AG04450 (cell line): ENCODE measurements at places on chromosomes 4 and X.

- DNase-seq, result peak; percentile 60
Measured at GRCh38 chr4:122783301-122784215, 43.1 kb upstream of the FGF2 start.

DNA sequence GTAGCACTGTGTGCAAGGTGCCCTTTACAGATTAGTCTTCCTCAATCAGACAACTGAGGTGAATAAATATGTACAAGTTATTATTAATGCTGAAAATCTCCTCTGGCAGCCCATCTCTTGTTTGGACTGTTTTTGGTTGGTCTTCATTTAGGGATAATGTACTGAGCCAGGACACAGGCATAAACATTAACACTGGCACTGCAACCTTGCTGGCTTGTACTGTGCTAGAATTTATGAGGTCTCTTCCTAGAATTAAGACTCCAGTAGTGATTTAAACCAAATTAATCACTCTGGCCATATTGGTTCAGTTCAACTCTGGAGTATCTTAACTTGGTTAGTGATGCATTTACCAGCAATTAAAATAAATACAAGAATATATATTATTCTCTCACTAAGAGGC is 244.7 kb upstream of the GK2 start:
- DNase-seq, result no peak

DNA sequence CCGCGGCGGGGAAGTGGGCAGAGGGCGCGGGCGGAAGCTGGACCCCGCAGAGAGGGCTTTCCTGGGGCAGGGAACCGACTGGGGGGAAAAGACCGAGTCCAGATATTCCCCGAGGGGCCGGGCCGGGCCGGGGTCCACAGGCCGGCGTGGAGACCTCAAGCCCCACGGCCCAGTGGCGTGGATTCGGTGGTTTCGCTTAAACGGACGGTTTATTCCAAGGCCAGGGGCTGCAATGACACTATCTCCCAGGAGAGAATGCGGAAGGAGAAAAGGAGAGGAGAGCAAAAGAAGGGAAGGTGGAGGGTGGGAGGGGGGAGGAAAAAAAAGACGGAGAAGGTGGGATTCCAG is 10.8 kb downstream of the ARX start:
- DNase-seq, result no peak

DNA sequence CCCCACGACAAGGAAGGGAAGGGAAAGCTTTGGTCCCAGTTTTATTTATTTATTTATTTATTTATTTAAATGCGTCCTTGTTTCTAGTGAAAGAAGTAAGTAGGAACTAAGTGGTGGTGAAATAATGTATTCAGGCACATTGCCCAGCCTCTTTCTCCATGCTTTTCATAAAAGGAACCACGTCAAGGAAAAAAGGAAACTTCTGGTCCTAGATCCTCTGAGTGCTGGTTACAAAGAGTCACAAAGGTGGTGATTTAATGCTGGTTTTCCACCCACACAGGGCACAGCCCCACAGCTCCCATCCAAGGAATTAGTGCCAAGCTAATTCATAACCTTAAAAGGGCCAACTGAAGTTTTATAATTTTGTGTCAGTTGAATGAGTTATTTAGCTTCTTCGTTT is 206.6 kb upstream of the GYPA start:
- no peak for DNase-seq

- DNase-seq, result no peak
Measured at GRCh38 chr4:140249351-140249750, 95.4 kb upstream of the MAML3 start.

- no peak for DNase-seq
Measured at GRCh38 chrX:38332505-38332904, 5.2 kb upstream of the RPGR start.

DNA sequence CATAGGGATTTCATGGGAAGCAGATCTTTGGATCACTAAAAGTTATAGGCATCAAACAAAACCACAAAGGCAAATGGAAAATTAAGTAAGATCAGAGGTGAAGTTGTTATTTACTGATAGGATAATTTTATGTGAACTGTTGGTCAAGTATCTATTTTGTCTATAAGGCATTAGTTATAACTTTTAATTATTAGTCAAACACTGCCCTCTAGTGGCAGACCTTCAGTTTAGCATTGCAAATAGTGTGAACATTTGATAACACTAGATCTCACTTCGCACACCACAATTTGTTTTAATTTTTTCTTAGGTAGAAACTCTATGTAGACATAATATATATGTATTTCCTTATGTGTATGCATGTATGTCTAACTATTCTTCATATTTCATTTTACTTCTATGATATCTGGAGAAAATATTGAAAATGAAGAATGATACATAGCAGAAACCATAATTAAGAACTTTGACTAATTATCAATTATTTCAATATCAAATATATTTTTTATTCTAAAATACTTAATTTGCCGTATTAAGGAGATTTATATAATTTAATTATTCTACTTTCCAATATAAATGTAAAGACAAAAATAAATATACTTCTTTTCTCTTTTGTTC is 214.5 kb upstream of the TACR3 start:
- peak; percentile 1 for DNase-seq

GRCh38 chr4:53592686-53593501 is 1.6 kb upstream of the LNX1 start:
- DNase-seq, result no peak

DNA sequence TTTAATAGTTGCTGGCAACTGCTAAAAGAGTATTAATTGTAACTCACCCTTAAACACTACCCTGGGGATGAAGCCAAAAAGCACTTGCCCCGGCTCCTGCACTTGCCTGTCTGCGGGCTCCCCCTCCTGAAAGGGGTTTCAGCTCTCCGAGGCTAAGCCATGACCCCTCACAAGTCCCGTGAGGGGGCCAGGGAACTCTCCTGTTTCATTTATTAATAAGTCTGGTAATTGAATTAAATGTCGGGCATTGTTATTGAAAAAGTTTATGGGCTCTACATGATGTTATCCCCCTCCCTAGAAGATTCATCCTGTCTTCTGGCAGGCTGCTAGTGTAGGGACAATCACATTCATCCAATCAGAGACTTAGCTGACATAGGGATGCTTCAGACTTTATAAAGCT is 23.3 kb downstream of the GSPT2 start:
- DNase-seq, result no peak

DNA sequence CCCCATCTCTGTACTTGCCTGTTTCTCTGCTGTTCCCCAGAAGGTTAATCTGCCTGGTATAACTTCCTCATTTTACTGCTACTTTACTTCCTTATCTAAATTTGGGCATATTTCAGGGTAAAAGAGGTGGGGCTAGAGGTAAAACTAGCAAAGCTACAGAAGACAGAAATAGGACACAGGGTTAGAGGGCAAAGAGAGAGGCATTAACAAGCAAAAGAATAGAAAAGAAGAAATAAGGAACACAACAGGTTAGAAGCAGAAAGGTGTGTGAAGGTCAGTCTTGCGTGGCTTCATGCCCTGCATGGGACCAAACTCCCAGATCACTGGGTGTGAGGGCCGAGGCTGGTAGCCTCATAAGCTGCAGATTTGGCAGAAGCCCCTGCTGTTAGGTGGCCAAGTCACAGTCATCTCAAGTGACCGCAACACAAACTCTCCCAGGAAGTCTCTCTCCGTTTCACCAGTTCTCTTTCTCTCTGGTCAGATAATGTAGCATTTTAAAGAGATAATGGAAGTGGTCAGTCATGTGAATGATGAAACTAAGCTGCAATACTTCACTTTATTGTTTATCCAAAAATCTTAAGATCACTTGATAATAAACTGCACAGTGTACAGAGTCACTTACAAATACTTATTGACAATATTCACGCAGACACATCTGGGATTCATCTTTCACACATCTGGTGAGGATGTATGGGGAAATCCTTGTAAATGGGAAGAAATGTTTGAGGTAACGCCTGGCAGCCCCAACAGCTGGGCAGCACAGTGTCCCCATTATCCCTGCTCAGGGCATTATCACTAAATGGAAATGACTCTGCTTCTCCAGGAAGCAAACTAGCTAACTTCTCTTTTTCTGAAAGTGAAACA is 16.4 kb downstream of the TMEM154 start:
- no peak for DNase-seq

GRCh38 chr4:37664696-37665095 is 21.5 kb downstream of the RELL1 start:
- DNase-seq, result no peak

GRCh38 chr4:83212041-83212851 is 72.4 kb downstream of the COQ2 start:
- no peak for DNase-seq

- DNase-seq, result no peak
Measured at GRCh38 chr4:1446502-1447386, 40.5 kb upstream of the NKX1-1 start.

DNA sequence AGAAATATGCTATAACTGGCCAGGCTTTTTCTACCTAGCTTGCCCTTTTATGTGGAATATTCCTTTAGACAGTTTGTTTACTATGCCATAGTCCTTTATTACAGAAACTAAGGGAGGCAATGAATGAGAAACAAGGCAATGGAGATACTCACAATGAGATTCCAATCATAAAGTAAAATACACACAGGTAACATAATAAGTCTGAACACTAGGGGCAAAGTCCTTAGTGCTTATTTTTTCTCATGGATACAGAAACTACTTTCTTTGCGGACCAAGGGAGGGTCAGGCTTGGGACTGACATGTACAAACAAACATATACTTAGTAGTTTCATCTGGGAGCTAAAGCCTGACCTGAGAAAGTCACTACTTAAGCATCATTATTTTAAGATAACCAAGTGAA is 16.0 kb upstream of the UGT8 start:
- no peak for DNase-seq

DNA sequence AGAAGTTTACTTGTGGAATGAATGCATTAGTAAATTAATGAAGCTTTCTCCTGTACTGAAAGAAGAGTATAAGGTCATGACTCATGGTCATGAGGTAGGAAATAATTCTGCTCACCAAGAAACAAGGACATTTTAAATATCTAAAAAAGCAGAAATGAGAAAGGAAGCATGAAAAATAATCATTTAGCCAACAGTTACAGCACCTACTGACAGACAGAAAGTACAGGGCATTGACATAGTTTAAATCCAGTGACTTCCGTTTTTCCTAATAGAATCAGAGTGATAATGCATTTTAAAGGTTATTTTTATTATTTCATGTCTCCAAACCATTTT is 30.5 kb upstream of the ACSL1 start:
- no peak for DNase-seq

DNA sequence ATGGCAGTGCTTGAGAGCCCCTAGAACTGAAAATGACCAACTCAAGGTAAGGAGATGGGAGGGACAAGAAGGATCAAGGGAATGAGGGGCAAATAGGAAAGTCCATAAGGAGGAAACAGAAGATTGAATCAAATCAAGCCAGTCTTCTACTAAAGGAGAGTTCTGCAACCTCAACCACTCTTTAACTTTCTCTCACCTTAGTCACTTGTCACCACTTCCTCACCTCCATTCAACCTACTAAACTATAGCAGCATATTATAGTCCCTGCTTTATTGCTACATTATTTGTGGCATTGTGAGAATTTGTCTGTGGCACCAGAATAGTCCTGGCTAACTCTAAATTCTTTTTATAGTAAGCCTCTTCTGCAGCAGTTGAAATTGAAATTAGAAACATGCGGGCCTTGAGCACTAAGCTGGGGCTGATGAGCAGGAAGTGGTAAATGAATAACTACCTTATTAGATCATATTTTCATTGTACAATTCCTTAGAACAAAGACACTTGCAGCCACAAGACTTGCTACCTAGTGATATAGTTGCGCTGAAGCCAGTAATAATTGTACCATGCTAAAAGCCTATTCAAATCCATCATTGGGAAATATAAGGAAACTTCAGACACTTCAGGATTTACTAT is 336.9 kb downstream of the ZNF674 start:
- no peak for DNase-seq

DNA sequence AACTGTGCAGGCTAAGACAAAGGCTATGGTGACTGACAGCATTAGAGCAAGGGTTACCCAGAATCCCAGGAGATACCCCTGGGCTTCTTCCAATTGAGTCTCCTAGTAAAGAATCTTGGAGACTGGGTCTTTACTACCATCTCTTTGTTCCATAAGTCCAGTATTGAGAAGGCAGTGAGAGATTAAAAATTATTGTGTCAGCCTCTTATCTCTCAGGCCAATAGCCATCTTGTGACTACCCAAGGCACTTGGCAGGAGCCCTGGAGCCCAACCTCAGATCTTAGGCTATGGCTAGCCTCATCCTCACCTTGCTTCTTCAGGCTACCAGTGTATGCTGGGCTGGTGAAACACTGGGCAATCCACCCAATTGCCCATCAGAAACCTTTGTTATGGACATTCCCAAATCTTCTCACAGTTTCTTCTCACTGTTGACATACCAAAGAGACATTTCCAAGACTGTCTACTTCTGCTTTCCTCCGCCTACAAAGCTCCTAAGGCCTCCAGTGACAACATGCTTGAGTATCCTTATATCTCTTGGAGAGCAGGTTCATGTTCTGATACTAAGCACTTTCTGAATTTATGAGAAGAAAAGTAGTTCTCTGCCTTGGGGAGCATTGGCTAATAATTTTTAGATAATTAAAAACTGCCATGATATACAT is 76.3 kb upstream of the STIM2 start:
- no peak for DNase-seq

- no peak for DNase-seq
Measured at GRCh38 chr4:7564242-7564641, 129.5 kb upstream of the PSAPL1 start.

DNA sequence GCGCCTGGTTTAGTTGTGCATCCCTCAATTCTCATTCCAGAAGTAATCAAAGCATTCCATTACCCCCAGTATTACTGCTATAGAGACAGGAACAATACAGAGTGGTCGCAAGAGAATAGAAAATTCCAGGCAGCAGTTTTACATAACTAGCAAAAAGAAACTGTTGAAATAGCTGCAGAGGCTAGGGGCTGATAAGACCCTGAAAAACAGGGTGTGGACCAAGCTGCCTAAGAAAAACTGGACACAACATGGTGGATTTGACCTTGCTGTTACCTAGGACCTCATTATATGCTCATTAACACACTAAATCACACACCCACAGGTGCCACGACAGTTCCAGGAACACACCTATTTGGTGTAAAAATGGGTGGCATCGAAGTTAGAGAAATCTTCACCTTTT is 15.4 kb downstream of the EPGN start:
- no peak for DNase-seq

GRCh38 chrX:38770152-38770551 is 31.1 kb upstream of the MID1IP1 start:
- no peak for DNase-seq

- no peak for DNase-seq
Measured at GRCh38 chr4:140363558-140363957, 9.9 kb upstream of the SCOC start.

- no peak for DNase-seq
Measured at GRCh38 chr4:160193787-160194186, 1090.9 kb downstream of the RAPGEF2 start.

DNA sequence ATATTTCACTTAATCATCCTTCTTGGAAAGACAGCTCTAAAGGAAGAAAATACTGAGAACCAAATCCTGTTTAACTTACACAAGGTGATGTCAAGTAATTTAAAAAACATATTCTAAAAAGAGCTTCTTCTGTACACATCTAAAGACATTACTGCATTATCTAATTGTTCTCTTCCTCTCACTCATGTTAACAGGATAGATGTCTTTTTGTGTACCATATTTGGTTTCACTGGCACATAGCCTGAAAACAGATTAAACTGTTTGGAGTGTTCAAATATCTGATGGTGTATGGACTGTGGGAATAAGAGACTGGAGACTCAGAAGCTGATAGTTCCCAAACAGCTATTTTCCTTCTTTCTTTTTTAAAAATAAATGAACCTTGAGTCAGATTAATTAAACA is 213.3 kb upstream of the MAB21L2 start:
- DNase-seq, result no peak

GRCh38 chr4:98996056-98996764 is 689 bp downstream of the METAP1 start:
- no peak for DNase-seq
